ENCODE measurements at places on chromosomes 16 and 17. TPM values are rescaled to one million over a fixed set of nuclear protein-coding genes. Genes with fewer than 3 reads are reported as not detected.

ZG16B gene
- total RNA-seq, result 0.87 TPM

PYY gene
- total RNA-seq, result not detected

LGALS3BP gene
- total RNA-seq, result 456 TPM

PRDM7 gene
- not detected for total RNA-seq

CRHR1 gene
- total RNA-seq, result not detected

MMP28 gene
- total RNA-seq, result 0.33 TPM

MYH13 gene
- total RNA-seq, result not detected

PLEKHG4 gene
- total RNA-seq, result 21.5 TPM

SPG7 gene
- total RNA-seq, result 133 TPM

MYH3 gene
- total RNA-seq, result 0.77 TPM

ITGA2B gene
- 1.7 TPM for total RNA-seq

ZFP1 gene
- total RNA-seq, result 13.1 TPM

KRTAP9-4 gene
- total RNA-seq, result not detected

IRF8 gene
- total RNA-seq, result not detected

MAPT gene
- total RNA-seq, result 0.75 TPM

SCGB1C2 gene
- not detected for total RNA-seq

Data from uterine smooth muscle cell (primary cell).